ENCODE measurements at places on chromosomes 1 and 21. TPM values are rescaled to one million over a fixed set of nuclear protein-coding genes. Genes with fewer than 3 reads are reported as not detected.

The PARS2 gene
- 7.7 TPM for total RNA-seq

The TPTE gene
- not detected for total RNA-seq

The DCST1 gene
- total RNA-seq, result 3.6 TPM

The OR2T11 gene
- total RNA-seq, result not detected

The GUCA2B gene
- total RNA-seq, result 2.8 TPM

The MTARC2 gene
- total RNA-seq, result 8.6 TPM

The TRIM46 gene
- total RNA-seq, result 0.62 TPM

The TARDBP gene
- 113 TPM for total RNA-seq

The FOXD2 gene
- 0.45 TPM for total RNA-seq

The TSSK3 gene
- total RNA-seq, result 1.5 TPM

The NBPF4 gene
- total RNA-seq, result not detected

The NDUFS2 gene
- 88.7 TPM for total RNA-seq

The PADI2 gene
- total RNA-seq, result 21.3 TPM

The AIM2 gene
- 3.5 TPM for total RNA-seq

The AMPD1 gene
- not detected for total RNA-seq

The RAP1GAP gene
- 3.3 TPM for total RNA-seq

The HTR6 gene
- not detected for total RNA-seq

The ADAMTSL4 gene
- 10.1 TPM for total RNA-seq

The CNTN2 gene
- 2.7 TPM for total RNA-seq

The LIN28A gene
- not detected for total RNA-seq

The TNFRSF9 gene
- not detected for total RNA-seq

The COL6A2 gene
- 140 TPM for total RNA-seq

The CDK18 gene
- total RNA-seq, result 4.5 TPM

The ARHGEF16 gene
- 7.9 TPM for total RNA-seq

The FAM78B gene
- total RNA-seq, result 0.95 TPM

The NOTCH2 gene
- total RNA-seq, result 169 TPM

The TAS1R2 gene
- total RNA-seq, result 0.38 TPM

The C1orf74 gene
- 2.4 TPM for total RNA-seq

The GSTM1 gene
- 26.1 TPM for total RNA-seq

The LAMC1 gene
- total RNA-seq, result 76.9 TPM

The KTI12 gene
- 7.2 TPM for total RNA-seq

The CDC20 gene
- 9.2 TPM for total RNA-seq

The FCRL2 gene
- not detected for total RNA-seq

The EIF4G3 gene
- 25.6 TPM for total RNA-seq

The ABCA4 gene
- 0.46 TPM for total RNA-seq

The S100A14 gene
- total RNA-seq, result 668 TPM

The FGR gene
- 4.3 TPM for total RNA-seq

The OPRD1 gene
- total RNA-seq, result not detected

The MYOG gene
- not detected for total RNA-seq

The CR1 gene
- 1.6 TPM for total RNA-seq

The TDRD5 gene
- total RNA-seq, result 0.34 TPM

The SLC37A1 gene
- 19.2 TPM for total RNA-seq

The C2CD4D gene
- 1.4 TPM for total RNA-seq

The UQCRHL gene
- total RNA-seq, result 0.67 TPM

The WDR77 gene
- total RNA-seq, result 8.8 TPM

The CYYR1 gene
- 16.4 TPM for total RNA-seq

The SV2A gene
- total RNA-seq, result 0.71 TPM

The NT5C1A gene
- not detected for total RNA-seq

The PGLYRP4 gene
- 26.0 TPM for total RNA-seq
